ENCODE measurements at places on chromosomes 1 and 21.

DNA sequence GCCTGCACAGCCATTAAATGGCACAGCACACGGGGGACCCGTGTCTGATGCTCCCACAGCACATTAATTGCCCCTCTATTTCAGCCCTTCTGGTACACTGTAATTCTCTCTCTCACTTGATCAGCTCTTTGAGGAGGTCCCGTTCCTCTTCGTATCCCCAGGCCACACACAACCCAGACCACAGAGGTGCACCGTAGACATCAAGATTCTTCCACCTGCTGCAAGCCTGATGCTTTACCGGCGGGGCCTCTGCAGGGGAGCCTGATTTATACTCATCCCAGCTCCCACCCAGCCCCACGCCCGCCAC lies 759 bp downstream of the SMYD3 start:
- no peak for DNase-seq

DNA sequence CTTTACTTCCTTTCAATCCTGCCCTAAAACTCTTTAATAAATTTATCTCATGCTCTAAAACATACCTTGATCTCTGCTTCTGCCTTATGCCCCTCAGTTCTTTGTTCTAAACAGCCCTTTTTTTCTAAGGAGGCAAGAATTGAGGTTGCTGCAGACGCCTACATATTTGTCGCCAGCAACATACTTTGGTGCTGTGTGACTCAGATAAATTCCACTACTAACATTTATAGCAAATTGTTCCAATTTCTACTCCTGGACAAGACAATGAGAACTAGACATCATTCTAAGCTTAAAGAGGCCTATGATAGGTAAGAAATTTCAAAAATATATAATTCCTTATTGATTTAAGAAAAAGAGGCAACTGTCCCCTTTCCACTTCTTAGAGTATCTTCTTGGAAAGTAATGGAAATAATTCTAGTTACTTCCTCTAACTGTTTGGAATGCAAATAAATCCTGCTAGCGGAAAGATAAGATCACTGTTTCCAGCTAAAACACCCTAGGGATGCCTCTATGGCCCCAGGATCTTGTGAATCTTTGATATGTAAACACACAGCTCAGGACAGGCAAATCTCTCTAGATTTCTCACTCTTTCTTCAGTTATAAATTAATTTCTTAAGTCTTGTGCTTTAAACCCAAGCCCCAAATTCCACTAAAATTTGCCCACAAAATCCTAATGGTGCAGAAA lies 869.1 kb downstream of the KCNT2 start:
- DNase-seq = no peak

- DNase-seq = no peak
Observed at GRCh38 chr21:37623183-37623582, 256.6 kb downstream of the DYRK1A start.

- no peak for DNase-seq
Observed at GRCh38 chr1:115105831-115106230, 16.5 kb upstream of the TSPAN2 start.

- DNase-seq = no peak
Observed at GRCh38 chr1:225026701-225027100, 97.2 kb downstream of the DNAH14 start.

- no peak for DNase-seq
Observed at GRCh38 chr1:241713316-241713715, 61.2 kb downstream of the WDR64 start.

DNA sequence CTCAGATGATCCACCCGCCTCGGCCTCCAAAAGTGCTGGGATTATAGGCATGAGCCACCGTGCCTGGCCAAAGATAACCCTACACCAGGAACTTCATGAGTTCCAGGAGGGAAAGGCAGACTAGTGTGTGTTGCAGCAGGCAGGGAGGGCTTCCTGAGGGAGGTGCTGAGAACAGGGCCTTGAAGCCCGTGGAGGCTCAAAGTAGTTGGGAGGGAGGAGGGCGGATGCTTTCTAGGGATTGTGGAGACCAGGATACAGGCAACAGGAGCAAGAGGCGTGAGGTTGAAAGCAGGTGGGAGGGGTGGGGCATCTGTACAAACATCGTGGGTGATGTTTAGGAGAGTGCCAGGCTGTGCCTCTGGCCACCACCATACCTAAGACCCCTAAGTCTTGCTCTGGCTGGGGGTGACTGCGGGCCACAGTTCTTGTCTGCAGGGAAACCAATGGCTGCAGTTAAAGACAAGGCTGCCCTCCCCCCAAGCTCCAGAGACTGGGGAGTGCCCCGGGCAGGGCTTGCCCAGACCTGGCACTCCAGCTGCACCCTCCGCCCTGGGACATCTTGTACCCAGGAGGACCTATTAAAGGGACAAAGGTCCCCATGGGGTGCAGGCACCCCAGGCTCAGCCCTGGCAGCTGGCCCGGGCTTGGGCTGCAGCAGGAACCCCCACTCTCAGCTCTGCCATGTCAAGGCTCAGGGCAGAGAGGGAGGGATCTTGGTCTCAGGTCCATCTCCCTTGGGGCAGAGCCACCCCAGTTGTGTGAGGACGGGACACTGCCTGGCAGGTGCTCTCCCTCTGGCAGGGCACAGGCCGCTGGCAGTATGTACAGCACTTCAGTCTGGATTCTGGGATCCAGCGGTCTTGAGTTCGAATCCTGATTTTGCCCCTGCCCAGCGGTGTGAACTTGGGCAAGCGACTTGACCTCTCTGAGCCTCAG lies 22.1 kb upstream of the CASZ1 start:
- DNase-seq = no peak

DNA sequence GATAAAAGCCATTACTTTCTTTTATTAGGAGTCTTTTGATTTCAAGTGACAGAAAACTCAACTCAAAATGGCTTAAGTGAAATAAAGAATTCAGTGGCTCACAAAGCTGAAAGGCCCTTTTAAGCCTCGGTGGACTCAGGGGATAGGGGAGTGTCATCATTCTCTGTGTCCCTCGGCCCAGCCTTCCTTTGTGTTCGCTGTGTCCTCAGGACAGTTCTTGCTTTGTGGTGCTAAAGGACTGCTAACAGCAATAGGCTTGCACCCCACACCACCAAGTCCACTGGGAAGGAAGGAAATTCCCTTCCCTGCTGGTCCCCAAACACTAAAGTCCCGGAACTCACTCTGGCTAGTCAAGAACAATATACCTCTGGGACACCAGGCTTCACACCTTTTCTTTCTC lies 129.2 kb downstream of the NTPCR start:
- no peak for DNase-seq

- DNase-seq = no peak
Observed at GRCh38 chr1:147202576-147202975, 22.6 kb downstream of the FMO5 start.

GRCh38 chr21:14959343-14959742 lies 105.5 kb downstream of the NRIP1 start:
- DNase-seq = no peak

DNA sequence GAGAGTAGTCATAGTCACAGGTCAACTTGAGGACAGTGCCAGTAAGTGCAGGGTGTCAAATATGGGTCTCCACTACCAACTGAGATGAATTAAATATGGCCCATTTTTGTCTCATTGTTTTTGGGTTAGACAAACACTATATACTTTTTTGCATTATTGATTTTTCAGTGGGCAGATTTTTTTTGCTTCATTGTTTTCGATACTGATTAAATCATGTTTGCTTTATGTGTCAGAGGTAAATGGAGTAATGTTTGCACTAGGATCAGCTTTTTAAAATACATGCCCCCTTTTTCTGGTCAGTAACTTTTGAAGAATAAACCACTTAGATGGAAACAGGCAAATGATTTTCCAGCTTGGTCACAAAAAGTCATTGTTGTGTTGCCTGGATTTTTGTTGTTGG lies 199.0 kb downstream of the USH2A start:
- no peak for DNase-seq

DNA sequence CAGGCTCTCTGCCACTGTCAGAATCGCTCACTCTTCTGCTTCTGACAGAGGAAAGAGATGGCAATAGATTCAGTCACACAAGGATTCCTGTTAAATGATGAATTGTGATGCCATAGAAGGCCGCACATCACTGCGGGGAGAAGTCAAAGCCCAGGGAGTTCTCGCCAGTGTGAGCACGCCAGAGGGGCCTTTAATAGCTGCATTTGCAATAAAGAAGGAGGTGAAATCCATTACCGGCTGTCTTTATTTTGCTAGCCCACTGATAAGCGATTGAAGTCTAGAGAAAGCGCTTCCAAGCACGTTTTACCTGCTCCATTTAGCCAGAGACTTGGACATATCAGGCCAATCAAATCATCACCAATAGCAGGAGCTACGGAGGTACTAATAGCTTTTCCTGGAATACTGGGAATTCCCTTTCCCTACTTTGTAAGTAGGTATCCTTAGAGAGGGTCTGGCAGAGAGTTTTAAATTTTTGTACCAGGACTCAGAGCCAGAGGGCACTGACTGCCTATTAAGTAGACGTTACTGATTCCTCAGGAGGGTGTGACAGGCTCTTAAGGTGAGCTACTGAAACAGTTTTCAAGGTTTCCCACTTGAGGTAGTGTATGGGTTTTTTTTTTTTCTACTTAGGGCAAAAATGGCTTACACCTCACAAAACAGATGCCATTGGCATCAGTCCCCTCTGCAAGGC lies 10.2 kb upstream of the TARBP1 start:
- DNase-seq = no peak

- no peak for DNase-seq
Observed at GRCh38 chr1:188782220-188782841, 1695.3 kb downstream of the BRINP3 start.

DNA sequence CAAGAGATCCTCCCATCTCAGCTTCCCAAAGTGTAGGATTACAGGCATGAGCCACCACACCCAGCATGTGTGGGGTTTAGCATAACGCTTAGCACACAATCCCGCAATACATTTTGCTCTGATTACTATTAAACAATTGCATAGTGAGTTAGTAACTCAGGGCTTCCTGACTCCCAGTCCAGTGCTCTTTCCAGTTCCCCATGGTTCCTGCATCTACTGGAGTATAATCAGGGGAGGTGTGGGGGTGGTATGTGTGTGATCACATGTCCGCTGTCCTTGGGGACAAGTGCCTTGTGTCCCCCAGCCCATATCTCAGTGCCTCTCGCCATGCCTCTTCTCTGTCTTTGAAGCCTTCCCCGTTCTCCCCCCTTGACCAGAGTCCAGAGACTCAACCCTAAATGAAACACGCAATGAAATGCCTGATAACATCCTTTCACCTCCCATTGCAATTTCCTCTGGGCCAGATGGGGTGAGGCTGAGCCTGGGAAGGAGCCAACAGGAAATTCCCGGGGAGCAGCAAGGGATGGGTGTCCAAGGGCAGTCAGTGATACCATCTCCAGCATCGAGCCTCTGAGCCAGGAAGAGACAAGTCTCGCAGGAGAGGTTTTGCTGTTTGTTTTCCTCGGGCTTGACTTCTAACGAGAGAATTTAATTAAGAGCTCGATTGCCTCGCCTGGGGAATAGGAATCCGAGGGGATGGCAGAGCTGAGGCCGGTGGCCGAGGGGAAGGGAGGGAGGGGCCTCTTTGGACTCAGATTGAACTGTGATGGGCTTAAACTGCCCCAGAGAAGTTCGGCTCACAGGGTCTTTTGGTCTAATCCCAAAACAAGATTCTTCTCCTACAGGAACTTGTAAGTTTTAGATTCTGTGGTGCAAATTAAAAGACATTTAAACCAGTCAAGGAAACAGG lies 7.7 kb upstream of the HTR1D start:
- DNase-seq = no peak

- no peak for DNase-seq
Observed at GRCh38 chr1:106063510-106063909, 993.0 kb upstream of the PRMT6 start.

- no peak for DNase-seq
Observed at GRCh38 chr1:201307760-201308499, 24.6 kb downstream of the PKP1 start.

- no peak for DNase-seq
Observed at GRCh38 chr1:21518774-21519455, 9.7 kb downstream of the ALPL start.

- no peak for DNase-seq
Observed at GRCh38 chr1:107963008-107963407, 2.0 kb downstream of the VAV3 start.

DNA sequence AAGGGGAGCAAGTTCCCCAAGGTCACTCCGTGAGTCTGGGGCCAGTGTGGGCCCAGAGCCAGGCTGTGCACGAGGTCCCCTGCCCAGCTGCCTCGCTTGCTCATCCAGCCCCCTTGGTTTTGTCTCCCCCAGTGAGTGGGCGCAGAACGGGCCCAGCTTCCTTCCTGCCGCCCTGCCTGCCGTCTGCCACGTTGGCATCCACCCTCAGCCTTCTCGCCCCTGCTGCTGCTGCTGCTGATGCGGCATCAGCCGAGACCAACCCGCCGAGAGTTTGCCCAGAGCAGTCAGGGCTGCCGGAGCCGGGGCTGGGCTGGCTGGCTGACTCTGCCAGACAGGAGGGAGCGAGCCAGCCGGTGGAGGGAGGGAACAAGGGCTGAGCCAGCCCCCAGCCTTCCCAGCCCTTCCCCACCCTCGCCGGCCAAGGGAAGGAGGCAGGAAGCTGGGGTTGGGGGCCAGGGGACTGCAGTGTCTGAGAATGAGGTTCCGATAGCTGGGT lies 31.4 kb upstream of the WASF2 start:
- peak; percentile 43 for DNase-seq

DNA sequence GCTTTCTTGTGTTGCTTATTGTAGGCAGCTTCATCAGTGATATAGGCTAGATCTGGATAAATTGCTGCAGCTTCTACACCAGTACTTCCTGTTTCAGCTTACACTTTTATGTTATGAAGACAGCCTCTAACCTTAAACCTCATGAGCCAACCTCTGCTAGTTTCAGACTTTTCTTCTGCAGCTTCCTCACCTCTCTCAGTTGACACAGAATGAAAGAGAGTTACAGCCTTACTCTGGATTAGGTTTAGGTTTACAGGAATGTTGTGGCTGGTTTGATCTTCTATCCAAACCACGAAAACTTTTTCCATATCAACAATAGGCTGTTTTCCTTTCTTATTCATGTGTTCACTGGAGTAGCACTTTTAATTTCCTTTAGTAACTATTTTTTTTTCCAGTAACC lies 76.9 kb upstream of the RNPC3 start:
- DNase-seq = no peak

GRCh38 chr1:26029864-26030481 lies 8.4 kb downstream of the EXTL1 start:
- no peak for DNase-seq

DNA sequence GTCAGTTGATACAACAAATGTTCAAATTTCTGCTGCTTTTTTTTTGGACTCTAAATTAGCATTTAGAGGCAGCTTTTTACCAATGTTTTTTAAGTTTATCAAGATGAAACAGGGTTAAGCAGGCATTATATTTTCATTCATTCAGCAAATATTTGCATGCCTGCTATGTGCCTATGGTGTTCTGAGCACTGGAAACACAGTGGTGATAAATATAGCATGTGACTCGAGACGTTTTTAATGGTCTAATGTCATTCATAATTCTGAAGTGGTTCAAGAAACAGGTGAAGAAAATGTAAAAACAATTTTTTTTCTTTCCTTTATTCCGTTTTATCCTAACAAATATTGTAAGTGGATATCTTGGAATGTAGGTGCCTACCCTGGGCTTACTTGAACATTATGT lies 26.8 kb downstream of the NEK7 start:
- no peak for DNase-seq

DNA sequence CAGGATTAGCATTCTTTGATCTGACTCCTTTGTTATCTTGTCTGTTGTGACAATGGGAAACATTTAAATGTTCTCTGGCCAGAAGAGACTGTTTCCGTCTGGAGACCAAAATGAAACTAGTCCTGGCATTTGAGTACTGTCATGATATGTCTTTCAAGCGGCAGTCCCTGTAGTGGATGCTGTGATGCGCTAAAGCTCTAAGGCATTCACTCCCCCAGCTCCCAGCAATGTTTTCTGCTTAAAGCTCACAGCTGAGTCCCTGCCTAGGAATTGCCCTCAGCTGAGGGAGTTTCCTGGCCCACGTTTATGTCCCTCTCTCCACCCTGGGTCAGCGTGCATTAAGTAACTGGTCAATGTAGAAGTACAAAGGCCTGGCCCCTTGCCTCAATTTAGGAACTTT lies 109.4 kb downstream of the UCHL5 start:
- DNase-seq = no peak

Measured in CD4-positive, alpha-beta T cell (primary cell).